ENCODE measurements at places on chromosomes 3 and 15.

DNA sequence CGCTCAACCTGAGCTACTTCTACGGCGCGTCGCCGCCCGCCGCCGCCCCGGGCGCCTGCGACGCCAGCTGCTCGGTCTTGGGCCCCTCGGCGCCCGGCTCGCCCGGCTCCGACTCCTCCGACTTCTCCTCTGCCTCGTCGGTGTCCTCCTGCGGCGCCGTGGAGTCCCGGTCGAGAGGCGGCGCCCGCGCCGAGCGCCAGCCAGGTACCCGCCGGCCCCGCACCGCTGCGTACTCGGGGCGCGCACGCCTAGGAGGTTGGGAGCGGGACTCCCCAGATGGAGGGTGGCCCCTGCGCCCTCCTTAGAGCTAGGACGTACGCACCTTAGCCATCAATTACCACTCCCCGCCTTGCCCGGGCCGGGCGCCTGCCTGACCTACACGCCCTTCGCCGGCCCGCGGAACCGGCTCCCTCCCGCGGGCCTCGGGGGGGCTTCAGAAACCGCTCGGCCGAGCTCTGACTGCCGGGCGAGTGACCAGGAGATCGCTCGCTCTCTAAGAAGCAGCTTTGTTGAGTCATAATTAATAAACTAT is 466 bp downstream of the NFKBIZ start:
- DNase-seq, result no peak

DNA sequence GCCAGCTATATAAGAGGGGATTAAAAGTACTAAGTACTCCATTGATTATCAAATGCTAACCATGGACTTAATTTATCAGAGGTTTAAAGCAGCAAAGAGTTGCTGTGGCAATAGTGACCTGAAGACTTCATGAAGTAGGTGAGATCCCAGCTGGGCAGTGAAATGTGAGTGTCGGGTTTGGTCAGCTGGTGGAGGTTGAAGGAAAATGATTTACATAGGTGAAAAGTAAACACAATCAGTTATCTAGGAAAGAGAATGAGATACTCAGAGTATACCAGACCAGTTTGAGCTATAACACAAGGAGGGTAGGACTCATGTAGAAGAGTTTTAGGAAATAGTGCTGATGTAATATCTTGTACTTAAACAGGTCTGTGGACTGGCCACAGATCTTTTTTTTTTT is 16.5 kb upstream of the FBXO22 start:
- no peak for DNase-seq

- DNase-seq, result no peak
Observed at GRCh38 chr3:156793400-156793799, 32.8 kb upstream of the LEKR1 start.

DNA sequence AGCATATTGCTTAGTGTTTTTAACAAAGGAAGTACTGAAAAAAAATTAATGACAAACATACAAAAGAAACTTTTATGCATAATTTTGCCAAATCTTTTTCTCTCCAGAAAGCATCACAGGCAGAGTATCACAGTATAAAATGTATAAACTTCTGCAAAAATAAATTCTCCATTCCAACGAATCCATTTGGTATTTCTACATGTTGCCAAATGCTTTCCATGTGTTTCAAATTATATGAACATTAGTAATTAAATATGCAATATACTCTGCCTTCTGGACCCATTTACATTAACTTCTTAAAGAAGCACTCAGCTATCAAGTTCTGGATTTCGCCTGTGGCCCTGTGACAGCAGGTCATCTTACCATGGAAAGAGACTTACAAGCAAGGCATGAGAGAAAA is 189.1 kb upstream of the ALCAM start:
- no peak for DNase-seq

DNA sequence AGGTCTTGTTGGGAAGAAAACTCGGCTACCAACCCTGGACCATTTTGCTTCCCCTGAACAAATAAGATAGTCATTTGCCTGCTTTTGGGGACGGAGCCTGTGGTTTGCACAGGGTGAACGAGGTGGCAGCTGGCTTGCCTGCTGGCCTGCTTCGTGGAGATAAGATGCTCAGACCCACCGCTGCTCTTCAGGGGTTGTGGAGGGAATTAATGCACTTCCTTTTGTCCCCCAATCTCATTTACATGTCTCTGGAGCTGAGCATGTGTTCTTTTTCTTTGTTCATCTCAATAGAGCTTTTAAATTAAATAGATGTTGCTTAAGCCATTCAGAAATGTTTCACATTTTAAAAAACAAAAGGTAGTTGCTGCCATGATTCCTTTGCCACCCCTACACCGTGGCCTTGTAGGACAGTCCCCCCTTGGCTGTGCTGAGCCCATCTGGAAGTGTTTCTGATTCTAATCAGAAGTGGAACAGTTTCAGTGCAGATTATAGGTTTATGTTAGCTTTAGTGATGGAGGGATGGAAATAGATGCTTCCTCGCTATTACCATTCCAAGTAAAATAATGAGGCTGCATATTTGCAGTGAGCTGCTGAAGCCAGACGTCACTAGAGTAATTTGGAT is 25.6 kb downstream of the APBA2 start:
- DNase-seq, result no peak

DNA sequence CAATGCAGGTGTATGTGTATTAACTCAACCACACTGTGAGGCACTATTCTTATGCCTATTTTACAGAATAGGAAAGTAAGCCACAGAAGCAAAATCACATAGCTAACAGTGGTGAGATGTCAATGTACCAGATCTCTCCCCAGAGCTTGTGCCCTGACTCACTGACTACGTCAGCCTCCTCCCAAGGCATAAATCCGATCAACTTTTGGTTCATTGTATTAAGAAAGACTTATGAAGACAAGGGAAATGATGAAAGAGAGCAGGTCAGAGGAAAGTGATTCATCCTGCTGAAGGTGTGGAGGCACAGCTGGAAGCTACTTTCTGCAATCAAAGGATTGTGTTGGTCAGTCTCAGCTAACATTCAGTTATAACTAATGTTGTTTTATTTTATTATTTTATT is 33.0 kb upstream of the SV2B start:
- DNase-seq, result no peak

GRCh38 chr3:176873261-176873660 is 324.0 kb downstream of the TBL1XR1 start:
- DNase-seq, result no peak

DNA sequence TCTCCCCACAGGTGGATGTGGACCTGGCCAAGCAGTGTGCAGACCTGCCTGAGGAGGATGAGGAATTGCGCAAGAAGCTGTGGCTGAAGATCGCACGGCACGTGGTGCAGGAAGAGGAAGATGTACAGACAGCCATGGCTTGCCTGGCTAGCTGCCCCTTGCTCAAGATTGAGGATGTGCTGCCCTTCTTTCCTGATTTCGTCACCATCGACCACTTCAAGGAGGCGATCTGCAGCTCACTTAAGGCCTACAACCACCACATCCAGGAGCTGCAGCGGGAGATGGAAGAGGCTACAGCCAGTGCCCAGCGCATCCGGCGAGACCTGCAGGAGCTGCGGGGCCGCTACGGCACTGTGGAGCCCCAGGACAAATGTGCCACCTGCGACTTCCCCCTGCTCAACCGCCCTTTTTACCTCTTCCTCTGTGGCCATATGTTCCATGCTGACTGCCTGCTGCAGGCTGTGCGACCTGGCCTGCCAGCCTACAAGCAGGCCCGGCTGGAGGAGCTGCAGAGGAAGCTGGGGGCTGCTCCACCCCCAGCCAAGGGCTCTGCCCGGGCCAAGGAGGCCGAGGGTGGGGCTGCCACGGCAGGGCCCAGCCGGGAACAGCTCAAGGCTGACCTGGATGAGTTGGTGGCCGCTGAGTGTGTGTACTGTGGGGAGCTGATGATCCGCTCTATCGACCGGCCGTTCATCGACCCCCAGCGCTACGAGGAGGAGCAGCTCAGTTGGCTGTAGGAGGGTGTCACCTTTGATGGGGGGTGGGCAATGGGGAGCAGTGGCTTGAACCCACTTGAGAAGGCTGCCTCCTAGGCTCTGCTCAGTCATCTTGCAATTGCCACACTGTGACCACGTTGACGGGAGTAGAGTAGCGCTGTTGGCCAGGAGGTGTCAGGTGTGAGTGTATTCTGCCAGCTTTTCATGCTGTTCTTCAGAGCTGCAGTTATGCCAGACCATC is 8.6 kb downstream of the VPS18 start:
- no peak for DNase-seq

DNA sequence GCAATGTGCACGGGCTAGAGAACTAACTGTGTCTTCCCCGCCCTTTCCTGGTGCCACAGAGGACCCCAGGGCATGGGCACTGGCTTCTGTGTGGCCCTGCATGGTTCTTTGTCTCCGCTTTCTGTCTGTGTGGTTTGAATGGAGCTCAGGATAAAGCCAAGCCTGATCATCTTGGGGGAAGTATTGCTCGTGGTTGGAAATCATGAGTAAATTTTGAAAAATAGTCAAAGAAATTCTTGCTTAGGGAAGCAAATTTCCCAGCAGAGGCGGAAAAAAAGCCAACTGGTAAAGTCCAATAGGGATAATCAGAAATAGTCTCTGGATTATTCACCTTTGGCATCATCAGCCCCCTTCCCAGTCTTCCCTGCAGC is 55.4 kb downstream of the MAGEF1 start:
- DNase-seq, result no peak

- no peak for DNase-seq
Observed at GRCh38 chr3:128294999-128295468, 141.8 kb downstream of the EEFSEC start.

GRCh38 chr3:60986552-60986951 is 264.7 kb downstream of the FHIT start:
- no peak for DNase-seq

DNA sequence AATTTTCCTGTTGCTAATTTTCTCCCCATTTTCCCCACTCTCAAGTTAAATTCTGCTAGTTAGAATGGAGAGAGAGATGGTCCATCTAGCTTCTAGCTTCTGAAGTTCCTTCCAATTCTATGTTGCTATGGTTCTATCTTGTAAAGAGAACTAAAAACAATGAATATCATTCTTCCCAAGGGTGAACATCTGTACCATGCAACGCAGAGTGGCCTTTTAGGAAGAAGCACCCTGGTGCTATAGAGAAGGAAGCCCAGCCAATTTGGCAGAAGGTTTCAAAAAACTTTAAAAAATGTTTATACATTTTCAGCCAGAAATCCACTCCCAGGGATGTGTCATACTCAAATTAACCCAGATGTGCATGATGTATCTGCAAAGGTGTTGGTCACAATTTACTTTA is 149.1 kb downstream of the SEMA6D start:
- no peak for DNase-seq

DNA sequence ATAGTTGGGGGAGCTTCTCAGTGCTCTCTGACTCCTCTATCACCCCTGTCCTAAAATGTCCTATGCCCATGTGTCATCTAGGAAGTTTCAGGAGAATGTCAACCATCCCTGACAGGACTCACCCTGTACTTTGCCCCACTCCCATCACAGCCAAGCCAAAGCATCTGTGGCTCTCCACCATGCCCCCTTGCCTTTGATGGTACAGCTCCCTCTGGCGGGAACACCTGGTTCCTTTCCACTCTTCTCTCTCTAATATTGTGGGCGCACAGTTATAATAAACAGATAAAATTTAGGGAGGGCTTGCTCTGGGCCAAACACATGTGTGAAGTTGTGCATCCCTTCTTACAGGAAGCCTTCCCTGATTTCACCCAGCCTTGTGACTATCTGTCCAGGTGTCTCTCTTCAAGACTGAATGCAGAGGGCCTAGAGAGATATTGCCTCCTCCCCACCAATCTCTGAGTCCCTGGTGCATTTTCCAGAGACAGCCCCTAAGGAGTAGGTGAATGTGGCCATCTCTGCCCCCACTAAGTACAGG is 62.8 kb downstream of the ISG20 start:
- no peak for DNase-seq

DNA sequence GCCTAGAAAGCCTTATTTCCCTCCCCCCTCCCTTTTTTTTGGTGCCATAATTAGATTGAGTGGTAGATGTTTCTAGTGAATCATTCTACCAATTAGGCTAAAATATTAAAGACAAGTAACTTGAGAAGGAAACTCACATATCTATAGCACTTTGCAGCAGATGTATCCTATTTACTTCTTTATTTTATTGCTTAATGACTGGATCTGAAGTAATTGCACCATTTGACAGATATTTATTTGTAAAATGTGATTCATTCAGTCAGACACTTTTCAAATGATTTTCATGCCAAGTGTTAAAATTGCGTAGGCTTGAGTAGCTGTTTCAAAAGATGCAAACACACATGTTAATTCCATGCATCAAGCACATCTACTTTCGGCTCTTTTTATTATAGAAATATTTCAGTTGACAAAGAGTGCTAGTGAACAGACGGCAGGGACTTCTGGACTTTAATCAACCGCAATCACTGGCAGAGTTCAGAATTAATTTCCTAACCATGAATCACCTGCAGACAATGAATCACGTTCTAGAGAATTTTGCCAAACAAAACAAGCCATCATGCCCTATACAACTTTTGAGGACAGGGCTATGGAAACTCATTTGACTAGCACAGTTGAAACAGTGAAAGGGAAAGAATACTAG is 636.8 kb downstream of the MECOM start:
- peak; percentile 61 for DNase-seq

DNA sequence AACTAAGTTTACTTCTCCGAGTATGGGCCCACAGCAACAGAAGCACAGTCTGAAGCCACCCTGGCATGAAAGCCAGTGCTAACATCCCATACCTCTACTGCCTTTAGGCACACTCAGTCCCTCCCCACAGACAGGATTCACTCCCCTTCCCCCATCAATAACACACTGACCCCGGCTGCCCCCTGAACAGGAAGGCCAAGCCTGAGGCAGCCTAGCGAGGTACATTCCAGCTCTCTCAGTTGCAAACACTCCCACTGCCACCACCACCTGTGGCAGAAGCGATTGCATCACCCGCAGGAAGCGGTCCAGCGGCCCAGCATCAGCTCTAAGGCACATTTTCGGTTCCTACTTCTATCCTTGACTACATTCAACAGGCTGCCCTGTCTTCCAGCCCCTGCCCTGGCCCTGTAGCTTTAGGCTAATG is 7.0 kb upstream of the BMF start:
- DNase-seq, result no peak

DNA sequence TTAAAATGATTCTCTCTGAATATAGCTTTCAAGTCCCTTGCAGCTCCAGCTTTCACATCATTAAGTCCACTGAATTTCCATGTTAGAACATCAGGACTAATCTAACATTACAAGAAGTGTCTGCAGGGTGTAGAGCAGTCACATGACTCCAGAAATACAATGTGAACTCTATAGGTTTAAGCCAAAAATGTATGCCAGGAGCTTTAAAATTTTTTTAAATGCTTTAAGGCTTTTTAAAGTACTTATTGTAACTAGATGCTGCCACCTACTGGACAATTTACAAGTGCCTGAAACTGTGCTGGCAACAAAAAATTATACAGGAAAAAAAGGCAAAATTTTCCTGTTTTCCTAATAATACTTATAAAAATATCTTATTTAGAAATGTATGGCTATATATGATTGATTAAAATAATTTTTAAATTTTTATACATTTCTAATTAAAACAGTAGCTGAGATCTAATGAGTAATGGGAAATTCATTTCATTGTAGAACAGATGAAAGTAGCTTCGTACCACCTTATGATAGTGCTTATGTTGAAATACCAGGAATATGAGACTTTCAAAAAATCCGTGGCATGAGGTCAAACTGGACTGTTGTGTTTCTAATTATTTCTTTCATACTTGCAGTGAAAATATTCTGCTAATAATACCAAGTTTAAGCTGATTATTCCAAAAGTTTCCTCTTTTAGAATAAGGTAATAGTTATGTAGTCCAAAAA is 25.7 kb downstream of the FSIP1 start:
- peak; percentile 63 for DNase-seq

Data from ACHN (cell line).